ENCODE measurements at places on chromosomes 4 and X.

GRCh38 chrX:111914398-111915090 lies 38.6 kb downstream of the TRPC5OS start:
- DNase-seq = no peak

DNA sequence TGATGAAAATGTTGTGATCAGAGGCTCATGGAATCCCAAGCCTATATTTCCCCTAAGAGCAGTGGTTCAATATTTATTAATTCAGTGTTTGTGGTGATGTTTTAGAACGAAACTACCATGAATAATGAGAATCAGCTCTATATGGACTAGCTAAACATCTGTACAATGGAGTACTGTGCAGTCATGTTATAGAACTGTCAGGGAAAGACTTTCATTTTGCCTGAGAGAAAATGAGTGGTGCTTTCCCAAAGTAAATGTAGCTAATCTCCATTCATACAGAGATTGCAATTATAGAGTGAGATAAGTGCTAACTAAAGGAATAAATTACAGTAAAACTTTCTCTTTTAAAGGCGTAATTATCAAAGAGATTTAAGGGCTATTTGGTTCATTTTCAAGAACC lies 147.1 kb downstream of the FRAS1 start:
- DNase-seq = no peak

DNA sequence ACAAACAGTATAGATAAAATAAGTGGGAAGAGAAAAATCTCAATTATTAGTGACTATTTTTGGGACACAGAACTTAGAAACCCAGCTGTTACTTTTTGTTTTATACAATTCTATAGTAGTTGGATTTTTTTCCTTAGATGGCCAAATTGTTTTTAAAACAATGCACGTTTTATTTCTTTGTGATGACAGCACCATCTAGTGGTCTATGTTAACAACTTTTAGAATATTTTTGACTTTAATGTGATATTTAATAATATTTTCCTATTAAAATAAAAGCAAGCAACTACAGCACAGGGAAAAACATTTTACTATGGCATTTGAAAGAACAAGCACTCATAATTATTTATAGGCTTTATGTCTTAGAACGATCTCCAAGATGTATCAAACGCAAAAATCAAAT lies 5.6 kb upstream of the SMIM31 start:
- DNase-seq = no peak

DNA sequence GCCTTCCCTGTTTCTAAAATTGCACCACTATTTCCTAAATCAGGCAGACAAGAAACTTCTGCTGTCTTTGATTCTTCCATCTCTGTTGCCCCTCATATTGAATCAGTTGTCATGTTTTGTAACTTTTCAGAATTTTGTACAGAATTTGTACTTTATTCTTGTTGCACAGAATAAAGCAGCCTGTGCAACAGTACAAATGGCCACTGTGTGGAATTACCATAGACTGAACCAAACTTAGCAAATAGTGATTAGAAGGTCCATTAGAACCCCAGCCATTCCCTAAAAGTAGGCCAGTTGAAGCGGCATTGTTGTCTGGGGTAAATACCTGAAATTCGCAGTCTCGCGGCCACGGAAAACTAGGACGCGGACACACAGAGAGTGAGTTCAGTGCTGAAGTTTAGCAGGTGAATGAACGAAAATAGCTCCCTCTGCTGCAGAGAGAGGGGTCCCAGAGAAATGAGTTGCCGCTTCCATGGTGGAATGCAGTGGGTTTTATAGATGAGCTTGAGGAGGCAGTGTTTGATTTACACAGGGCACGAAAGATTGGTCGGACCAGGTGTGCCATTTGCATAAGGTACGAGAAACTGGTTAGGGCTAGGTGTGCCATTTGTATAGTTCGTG lies 71.8 kb downstream of the C4orf33 start:
- DNase-seq = no peak

DNA sequence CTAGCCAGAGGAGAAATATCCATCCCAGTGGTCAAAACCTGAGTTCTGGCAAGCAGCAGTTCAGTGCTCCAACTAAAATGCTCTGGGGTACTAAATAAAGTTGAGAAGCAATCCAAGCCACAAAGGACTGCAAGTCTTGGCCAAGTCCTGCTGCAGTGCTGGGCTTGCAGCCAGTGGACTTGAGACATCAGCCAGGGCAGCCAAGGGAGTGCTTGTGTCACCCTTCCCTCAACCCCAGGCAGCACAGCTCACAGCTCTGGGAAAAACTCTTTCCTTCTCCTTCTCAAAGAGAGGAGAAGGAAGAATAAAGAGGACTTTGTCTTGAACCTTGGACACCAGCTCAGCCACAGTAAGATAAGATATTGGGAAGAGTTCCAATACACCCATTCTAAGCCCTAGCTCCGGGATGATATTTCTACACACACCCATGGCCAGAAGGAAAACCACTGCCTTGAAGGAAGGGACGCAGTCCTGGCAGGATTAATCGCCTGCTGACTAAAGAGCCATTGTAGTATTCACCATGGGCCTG lies 99.8 kb downstream of the PTCHD1 start:
- DNase-seq = no peak

Measured in T-helper 2 cell (primary cell).